ENCODE measurements at places on chromosomes 5 and 9.
A peak's percentile ranks its signal among the peaks of the same experiment; 100 is the strongest.

GRCh38 chr5:116674881-116675625 lies 100.4 kb upstream of the SEMA6A start:
- no peak for DNase-seq

GRCh38 chr5:40160435-40160834 lies 519.3 kb upstream of the PTGER4 start:
- DNase-seq: no peak

DNA sequence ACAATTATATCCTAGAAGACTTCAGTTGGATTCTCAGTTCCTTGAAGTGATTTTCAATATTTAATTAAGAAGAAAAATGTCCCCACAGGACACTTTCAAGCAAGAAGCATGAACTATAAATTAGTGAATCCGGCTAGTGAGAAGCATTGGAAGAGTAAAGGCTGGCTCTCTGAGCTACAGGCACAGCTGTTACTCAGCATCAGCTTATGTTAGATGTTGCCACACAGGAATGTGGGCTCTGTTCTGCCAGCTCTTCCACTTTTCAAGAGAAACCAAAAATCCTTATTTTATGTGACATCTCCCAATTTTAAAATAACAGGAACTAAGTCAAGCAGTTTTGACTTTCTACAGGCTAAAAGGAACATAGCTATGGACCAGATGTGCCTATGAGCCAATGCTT lies 14.9 kb downstream of the ZNF474 start:
- DNase-seq: no peak

DNA sequence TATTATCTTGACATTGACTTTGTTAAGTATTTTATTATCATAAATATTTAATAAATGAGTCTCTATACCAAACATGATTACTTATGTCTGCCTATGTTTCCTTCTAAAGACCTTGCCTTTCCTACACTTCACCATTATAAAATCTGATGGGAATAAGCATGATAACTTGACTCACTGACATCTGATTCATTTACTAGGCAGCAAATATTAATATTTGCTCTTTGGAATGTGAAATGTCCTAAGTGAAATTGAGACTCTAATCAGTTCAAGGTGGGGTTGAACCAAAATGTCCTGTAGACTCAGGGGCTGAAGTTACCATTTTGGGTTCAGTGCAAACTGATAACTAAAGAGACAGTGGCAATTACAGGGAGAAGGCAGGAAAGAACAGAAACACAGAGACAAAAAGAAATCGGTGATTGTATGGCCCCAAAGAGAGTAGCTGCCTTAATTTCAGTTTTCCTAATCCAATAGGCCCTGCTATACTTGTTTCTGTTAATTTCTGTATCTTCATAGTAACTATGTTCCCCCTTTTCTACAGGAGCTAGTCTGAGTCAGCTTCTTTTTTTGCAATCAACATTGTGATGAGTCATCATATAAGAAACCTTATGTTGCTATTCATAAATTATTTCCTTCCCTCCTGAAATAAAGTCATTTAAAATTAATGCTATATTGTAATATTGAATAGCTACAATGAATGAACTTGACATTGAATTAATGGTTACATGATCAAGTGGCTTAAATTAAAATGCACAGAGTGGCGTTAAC lies 296.8 kb downstream of the PDE4D start:
- DNase-seq: no peak

DNA sequence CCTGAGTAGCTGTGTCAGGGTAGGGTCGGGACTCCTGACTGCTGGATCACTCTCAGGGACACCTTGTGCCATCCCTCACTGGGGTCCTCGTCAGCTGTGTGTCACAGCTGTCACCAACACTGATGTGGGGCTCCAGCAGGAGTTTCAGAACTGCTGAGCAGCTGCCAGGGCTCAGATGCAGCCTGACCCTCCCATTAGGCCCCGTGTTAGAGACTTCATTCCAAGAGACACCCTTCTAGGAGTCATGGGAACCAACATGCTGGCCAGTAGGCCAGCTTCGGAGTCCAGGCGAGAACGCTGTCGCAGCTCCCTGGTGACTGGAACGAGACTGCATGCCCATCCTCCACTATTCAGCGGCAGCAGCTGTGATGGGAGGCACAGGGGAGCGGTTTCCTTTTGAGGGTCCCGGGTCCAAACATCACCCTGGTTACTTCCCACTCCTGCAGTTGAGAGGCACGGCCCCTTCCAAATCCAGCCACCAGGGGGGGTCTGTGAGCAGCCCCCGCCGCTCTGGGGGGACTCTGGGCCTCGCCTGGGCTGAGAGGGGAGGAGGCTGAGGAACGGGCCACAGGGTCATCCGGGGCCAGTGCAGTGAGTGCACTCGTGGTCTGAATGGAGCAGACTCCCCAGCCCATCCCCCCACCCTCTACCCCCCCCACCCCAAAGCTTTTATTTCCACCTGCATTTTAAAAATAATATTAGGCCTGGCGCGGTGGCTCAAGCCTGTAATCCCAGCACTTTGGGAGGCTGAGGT lies 12.6 kb upstream of the TCF7 start:
- DNase-seq: no peak

DNA sequence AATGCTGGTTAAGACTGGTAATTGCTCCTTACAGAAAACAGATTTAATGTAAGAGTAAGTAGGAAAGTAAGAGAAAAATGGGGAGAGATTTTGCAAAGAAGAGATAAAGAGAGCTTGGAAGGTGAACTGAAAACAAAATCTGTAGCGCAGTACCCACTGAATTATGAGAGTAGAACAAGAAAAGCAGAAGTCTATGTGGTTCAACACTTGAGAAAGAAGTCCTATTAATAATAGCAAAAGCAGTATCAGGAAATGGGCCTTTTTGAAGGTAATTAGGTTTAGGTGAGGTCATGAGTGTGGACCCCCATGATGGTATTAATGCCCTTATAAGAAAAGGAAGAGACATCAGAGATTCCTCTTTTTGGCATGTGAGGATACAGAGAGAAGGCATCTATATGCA lies 460.6 kb downstream of the CETN3 start:
- DNase-seq: no peak

- no peak for DNase-seq
Observed at GRCh38 chr5:137294604-137295003, 204.5 kb downstream of the SPOCK1 start.

- no peak for DNase-seq
Observed at GRCh38 chr9:114309096-114309495, 13.8 kb upstream of the ORM1 start.

- no peak for DNase-seq
Observed at GRCh38 chr5:101062902-101063301, 159.8 kb upstream of the ST8SIA4 start.

- no peak for DNase-seq
Observed at GRCh38 chr5:135192351-135192750, 158.3 kb upstream of the PITX1 start.

DNA sequence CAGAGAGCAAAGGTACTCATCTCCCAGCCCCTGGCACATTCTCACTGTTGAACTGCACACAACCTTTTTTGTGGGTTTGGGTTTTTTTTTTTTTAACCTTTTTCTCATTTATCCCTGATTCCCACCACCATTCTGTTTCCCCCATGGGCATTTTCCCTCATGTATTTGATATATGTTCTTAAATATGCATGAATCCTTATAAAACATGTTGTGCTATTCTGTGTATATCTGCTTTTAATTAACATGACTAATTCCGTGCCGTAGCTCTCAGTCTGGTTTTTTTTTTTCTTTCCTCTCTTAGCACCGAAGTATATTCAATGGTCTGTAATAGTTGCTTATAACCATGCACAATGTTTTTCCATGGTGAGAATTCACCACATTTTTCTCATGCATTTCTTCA lies 204.5 kb downstream of the RGS3 start:
- DNase-seq: no peak

DNA sequence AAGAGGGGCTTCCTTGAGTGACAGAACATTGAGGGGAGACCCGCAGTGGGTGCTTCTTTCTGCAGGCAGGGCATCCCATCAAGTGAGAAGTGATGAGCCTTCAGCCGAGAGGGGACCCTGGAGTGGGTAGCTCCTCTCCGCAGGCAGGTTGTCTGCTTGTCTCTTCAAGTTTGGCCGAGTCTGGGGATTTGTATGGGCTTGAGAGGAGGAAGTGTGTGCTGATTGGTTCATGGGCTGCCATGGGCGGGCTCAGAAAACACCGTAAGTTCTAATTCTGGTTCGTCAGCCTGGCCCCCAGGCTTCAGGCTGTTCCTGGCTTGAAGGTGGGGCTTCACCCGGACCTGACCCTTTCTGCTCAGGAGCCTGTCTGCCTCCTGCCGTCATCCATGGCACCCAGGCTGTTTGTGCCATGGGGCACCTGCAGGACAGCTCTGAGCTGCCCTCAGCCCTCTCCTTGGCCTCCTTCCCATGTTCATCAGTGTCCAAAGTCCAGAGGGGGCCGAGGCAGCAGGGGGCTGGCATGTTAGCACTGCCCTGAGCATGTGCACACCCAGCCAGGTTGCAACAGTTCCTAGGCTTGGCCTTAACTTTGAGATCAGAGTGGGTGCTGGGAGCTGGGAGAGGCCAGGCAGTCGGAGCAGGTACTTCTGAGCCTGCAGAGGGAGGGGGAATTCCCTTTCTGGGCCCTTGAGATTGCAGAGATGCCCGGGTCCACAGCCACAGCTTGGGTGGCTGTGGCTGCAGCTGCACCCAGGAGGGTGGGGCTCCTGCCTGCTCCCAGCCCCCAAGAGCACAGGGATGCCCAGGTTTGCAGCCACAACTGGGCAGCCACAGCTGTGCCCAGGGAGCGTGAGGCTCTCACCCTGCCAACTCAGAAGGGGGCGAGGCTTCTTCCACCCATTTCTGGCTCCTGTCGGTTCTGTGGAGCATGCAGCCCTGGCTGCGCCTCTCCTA lies 13.5 kb upstream of the DHFR start:
- DNase-seq: no peak

DNA sequence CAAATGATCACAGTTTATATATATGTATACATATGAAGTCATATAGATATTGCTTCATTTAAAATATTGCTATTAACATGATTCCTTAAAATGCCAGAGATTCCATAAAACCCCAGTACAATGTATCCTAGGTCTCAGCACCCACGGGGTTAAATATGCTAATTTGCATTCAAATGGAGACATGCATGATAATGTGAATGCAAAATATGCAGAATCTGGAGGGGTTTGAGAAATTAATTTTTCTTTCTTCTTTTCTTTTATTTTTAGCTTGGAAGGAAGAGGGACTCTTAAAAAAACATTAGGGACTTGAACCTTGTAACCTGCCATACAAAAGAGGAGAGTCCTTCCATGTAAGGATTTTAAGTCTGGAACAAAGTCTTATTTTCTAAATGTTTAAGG lies 211.9 kb downstream of the MEF2C start:
- DNase-seq: no peak

DNA sequence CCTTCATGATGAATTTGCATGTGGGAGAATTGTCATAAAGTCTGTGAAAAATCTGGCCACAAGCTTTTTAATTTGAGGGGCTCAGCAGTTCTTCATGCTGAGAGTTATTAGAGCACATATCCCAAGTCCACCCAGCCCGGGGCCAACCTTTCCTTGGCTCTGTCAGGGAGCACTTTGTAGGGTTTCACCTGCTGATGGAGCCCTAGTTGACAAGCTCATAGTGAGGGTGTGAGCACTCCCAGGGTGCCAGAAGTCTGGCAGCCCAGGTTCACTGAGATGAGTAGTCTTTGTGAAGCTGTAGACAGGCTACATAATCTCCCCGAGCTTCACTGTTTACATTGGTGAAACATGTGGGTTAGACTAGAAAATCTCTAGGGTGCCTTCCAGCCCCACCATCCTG lies 97.2 kb upstream of the NREP start:
- DNase-seq: no peak

DNA sequence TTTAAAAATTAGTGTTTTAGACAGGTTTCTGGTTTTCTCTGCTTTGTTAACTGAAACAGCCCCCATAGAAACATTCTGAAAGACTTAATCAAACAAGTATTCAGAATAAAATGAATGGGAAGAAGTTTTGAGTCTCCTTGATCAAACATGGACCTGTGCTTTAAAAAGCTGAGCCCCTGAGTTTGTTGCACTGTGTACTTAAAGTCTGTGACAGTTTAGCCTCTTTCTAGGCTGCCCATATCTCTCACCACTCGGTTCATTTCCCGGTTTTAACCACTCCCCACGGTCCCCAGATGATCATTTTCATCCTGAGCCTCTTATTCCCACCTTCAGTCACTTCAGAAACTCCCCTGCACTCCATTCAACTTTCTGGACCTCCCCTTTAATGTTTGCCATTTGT lies 215.9 kb upstream of the DMRT1 start:
- no peak for DNase-seq

- DNase-seq: no peak
Observed at GRCh38 chr9:108654566-108654965, 201.2 kb downstream of the ACTL7B start.

- no peak for DNase-seq
Observed at GRCh38 chr5:149239917-149240316, 31.7 kb upstream of the AFAP1L1 start.

GRCh38 chr9:71663931-71664459 lies 104.3 kb downstream of the CEMIP2 start:
- no peak for DNase-seq

GRCh38 chr5:31322946-31323345 lies 129.5 kb downstream of the CDH6 start:
- DNase-seq: no peak

- no peak for DNase-seq
Observed at GRCh38 chr5:149860801-149861322, 83.7 kb downstream of the PDE6A start.

DNA sequence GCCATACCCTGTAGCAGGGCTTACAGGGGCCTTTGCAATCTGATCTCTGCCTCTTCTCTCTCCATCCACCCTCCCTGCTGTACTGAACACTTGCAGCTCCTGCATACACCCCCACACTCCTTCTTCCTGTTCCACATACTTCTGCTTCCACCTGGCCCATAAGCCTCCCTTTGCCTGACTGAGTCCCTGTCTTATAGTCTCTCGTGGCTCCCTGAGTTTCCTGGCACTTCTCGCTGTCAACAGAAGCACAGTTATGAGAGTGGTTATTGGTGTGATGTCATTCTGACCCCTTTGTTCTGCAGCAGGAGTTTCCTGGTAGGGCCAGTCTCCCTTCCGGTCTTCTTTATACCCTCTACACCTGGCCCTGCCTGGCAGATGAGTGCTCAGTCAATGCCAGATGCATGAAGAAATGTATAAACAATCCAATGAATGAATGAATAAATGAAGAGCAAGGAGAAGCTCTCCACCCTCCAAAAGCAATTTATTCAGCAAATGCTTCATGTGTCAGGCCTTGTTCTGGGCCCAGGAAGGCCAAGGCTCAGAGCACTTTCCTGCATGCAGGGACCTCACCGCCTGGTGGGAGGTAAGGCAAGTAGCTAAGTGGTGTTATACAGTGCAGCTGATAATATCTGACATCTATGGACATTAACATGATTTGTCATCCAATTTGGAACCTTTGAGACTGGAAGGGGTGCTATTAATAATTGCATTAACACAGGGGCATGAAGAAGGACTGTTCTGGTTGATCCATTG lies 20.5 kb upstream of the CSF1R start:
- DNase-seq: peak; percentile 47
